ENCODE measurements at places on chromosomes 4 and X.

DNA sequence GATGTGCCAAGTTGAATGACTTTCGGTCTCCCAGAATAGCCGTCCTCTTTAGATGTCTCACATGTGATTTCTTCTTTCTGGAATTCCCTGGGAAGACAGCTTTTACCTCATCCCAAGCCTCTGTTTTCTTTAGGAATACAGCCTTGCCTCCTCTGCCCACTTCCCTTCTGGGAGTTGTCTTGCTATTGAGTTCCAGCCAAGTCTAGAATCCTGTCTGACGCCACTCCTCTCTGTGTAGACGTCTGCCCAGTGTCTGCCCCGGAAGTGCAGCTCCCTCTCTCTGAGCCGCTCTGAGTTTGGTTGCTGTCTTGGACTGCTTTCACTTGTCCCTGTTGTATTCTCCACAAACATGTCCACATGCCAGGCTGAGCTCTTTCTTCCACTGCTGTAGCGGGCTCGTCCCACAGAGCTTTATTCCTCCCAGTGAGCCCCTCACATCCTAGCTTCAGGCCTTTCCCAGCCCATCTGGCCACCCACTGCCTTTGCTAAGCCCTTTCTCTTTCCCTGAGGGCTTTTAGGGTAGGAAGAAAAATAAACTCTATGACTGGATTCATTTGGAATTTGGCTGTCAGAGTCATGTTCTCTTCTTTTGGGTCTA, 9.0 kb upstream of the IGFBP7 start:
- no peak for DNase-seq

- DNase-seq, result no peak
Measured at GRCh38 chr4:1331591-1332353, 15.2 kb upstream of the UVSSA start.

GRCh38 chrX:126770179-126770578, 49.4 kb upstream of the PRR32 start:
- no peak for DNase-seq

- DNase-seq, result no peak
Measured at GRCh38 chr4:114250439-114250891, 271.0 kb upstream of the ARSJ start.

DNA sequence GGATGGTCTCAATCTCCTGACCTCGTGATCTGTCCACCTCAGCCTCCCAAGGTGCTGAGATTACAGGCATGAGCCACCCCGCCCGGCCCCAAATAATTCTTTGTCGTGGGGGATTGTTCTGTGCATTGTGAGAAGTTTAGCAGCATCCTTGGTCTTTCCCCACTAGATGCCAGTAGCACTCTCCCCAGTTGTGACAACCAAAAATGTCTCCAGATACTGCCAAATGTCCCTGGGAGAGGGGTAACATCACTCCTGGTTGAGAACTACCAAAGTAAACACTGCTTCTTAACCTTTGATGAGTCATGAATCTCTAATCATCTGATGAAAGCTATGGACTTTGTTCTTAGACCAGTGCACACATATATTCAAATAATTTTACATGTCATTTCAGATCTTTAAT, 90.7 kb upstream of the BRS3 start:
- no peak for DNase-seq

DNA sequence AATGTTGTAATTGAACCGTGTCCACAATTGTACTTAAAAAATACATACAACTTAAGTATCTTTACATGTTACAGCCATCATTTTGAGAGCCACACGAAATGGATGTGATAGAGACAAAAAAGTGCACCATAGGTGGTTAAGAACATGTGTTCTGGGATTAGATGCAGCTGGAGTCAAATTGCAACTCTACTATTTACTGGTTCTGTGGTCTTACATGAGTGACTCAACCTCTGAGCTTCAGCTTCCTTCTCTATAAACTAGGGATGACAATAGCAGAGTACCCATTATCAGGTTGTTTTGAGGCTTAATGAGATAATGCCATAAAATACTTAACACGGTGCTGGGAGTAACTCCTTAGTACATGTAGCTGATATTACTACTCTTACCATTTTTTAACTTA, 130.4 kb downstream of the IDS start:
- no peak for DNase-seq

- DNase-seq, result no peak
Measured at GRCh38 chr4:137775701-137776100, 243.4 kb upstream of the PCDH18 start.

DNA sequence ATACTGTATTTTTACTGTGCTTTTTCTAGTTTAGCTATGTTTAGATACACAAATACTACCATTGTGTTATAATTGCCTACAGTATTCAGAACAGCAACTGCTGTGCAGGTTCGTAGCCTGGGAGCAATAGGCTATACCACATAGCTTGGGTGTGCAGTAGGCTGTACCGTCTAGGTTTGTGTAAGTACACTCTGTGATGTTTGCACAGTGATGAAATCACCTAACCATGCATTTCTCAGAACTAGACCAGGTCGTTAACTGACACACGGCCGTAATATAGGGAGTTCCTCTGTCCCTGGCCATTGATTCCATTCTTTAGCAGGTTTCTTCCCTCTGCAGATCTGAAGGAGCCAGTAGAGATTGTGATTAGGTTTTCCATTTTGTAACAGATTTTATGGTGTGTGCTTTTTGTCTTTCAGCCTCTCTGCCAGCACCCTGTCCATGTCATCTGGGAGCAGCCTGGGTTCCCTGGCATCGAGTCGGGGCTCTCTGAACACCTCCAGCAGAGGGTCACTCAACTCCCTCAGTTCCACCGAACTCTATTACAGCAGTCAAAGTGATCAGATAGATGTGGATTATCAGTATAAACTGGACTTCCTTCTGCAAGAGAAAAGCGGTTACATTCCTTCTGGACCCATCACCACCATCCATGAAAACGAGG, 59.5 kb downstream of the CLDN22 start:
- no peak for DNase-seq

- DNase-seq, result no peak
Measured at GRCh38 chrX:134931550-134931949, 59.2 kb upstream of the SMIM10 start.

DNA sequence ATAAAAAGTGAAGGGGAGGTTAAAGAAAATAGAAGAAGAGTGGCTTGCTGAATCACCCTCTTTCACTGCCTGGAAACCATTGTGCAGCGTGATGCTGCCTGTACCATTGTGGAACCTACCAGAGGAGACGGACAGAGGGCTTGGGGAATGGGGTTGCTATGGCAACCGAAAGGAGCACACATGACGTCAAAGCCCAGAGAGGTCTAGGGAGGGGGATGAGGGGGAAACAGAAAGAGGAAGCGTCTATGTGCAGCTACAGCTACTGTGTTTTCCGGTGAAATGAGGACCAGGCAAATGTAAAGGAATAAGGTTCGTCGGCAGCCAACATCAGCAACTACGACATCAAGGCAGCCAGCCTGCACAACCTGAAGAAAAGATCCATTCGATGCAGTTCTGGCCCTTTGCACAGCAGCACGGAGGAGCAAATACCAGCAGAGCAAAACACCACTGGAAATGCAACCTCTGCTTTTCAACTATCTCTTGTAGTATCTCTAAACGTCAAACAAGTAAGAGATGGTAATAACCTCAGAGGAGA, at the start of gene MAPK10:
TSS of gene MAPK10 (minus strand) at position 110 of the 535 bp plus-strand sequence.
- no peak for DNase-seq

DNA sequence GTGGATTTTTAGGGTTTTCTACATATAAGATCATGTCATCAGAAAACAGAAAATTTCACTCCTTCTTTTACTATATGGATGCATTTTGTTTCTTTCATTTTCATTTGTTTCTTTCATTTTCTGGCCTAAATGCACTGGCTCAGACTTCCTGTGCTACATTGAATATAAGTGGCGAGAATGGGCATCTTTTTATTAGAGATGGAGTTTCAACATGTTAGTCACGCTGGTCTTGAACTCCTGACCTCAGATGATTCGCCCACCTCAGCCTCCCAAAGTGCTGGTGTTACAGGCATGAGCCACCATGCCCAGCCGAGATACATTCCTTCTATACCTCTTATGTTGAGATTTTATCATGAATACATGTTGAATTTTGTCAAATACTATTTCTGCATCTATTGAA, 61.8 kb downstream of the BRWD3 start:
- DNase-seq, result no peak

DNA sequence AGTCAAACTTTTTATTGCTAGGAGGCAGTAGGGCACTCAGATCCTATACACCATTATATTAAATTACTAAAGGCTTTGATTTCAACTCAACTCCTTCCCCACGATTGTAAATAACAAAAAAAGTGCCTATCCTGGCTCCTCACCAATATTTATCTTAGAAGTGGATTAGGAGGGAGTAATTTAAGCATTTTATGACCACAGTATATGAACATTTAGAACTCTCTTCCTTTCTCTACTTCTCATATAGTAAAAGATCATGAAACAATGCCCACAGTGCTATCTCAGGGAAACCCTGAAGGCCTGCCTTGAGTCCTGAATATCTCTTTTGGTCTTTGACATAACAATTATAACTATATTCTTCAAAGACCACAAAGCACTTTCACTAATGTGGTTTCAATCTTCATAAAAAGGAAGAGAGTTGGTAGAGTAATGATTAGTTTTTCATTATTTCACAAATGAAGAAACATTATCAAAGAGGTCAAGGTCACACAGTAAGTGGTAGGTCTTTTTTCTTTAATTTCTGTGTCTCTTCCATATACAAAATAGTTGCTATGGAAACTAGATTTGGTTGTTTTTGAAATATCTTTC, 29.1 kb upstream of the ADH1C start:
- no peak for DNase-seq

DNA sequence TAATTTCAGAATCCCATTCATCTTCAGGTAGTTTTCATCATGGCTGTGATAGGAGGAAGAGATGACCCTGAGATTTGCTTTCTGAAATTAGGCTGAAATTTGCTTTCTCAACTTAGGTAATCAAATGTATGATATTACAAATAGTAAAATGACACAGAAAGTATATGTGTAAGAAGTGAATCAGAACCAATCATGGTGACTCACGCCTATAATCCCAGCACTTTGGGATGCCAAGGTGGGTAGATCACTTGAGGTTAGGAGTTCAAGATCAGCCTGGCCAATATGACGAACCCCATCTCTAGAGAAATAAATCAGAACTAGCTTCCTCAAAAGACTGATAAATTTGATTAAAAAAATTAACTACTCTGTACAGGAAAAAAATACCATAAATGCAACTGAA, 555.4 kb downstream of the STPG2 start:
- no peak for DNase-seq

GRCh38 chr4:18033111-18034085, 11.8 kb upstream of the LCORL start:
- no peak for DNase-seq

All from vagina (tissue), 2 donors.